ENCODE measurements at places on chromosomes 12 and 14.

DNA sequence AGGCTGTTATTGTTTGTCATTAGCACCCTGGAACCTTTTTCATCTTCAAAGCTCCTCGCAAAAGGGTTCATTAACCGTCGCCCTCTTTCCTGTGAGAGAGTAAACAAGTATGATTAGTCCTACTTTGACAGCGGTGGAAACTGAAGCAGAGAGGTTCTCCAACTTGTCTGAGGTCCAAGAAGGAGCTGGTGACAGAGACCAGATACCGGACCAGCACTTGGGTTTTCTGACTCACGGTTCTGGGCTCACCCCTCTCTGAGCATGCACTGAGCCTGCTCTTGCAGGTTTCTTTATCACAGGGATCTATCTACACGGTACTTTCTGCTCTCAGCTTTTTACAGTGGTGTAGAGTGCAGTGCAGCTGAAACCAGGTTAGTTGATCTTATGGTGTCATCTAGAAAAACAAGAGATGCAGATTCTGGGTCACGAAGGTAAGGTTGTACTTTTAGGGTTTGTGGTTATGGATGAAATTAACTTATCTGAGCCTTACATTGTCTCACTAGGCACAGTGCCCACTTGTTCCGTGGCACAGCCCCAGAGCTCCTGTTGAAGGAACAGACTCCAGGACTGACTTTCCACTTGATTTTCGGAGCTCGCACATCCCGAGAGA lies 62.1 kb downstream of the PPP2R5C start:
- DNase-seq, result no peak

DNA sequence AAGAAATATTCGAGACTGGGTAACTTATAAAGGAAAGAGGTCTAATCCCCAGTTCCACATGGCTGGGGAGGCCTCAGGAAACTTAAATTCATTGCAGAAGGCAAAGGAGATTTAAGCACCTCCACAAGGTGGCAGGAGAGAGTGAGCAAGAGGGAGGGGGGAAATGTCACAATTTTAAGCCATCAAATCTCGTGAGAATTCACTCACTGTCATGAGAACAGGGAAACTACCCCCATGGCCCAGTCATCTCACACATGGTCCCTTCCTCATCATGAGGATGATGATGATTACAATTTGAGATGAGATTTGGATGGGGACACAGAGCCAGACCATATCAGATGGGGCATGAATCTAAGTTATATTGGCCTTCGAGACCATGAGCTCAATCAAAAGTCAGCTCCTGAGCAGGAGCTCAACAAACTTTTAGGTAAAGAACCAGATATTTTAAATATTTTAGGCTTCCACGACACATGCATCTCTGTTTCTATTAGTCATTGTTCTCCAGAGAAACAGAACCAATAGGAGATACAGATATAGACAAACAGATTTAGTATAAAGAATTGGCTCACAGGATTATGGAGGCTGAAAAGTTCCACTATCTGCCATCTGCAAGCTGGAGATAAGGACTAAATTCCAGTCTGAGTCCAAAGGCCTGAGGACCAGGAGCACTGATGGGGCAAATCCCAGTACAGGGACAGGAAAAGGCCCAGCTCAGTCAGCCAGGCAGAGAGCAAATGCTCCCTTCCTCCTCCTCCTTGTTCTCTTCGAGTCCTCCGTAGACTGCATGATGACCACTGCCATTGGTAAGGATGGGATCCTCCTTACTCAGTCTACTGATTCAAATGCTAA lies 24.9 kb downstream of the DGLUCY start:
- DNase-seq, result no peak

GRCh38 chr14:82138431-82138830 lies 604.8 kb upstream of the SEL1L start:
- no peak for DNase-seq

GRCh38 chr14:56115334-56115870 lies 2.8 kb upstream of the PELI2 start:
- DNase-seq, result no peak

DNA sequence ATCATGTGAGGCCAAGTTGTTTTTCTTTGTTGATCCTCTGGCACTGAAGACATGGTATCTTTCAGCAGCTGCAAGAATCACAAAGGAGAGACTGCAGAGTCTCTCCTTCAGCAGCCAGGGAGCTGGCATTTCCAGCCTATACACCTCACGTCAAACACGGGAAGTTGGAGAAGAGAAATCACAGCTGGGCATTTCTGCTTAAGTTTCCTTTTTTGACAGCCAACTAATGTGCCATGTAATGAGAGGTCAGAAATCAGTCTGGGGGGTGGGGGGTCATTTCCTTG lies 28.3 kb downstream of the PHLDA1 start:
- DNase-seq, result no peak

- no peak for DNase-seq
Observed at GRCh38 chr12:70364695-70365397, 1.2 kb upstream of the KCNMB4 start.

DNA sequence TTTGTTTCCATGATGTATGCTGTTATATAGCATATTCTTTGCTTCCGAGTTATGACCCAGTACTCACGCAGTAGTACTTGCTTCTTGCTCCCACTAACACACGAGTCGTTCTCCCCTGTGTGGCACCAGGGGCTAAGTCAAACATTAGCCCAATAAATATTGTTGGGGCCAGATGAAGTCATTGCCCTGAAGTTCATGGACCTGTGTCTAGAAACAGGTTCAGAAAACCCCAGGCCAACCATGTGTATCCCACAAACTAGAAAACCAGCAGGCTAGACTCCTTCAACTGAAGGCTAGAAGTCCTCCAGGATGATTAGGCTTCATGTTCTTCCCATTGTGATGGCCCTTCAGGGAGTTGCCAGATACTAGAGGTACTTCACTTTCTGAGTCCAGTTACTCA lies 198.2 kb upstream of the RBM19 start:
- no peak for DNase-seq

- DNase-seq, result no peak
Observed at GRCh38 chr12:10960211-10960610, 21.1 kb upstream of the TAS2R14 start.

DNA sequence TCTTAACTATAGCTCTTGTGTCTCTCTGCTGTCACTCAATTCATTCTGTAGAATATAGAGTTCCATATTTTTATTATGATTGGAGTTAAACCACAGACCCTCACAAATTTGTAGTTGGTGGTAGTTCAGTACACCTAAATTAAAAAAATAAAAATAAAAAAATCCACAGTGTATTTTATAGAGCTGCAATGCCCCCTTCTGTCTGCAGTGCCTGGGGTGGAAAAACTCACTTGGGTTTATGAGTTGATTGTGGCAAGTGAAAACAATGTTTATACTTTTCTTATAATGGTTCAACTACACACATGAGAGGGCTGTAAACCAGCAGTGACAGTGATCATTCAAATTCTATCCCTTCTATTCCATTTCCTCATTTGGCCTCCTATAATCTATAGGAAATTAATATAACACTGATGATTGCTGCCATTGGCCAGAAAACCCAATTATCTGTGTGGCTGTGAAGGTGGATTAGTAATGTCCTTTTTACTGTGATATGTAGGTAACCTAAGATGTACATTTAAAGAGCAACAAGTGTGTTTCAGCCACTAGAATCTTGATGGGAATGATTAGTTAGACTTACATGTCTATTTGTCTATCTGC lies 166.9 kb upstream of the LRIG3 start:
- no peak for DNase-seq

DNA sequence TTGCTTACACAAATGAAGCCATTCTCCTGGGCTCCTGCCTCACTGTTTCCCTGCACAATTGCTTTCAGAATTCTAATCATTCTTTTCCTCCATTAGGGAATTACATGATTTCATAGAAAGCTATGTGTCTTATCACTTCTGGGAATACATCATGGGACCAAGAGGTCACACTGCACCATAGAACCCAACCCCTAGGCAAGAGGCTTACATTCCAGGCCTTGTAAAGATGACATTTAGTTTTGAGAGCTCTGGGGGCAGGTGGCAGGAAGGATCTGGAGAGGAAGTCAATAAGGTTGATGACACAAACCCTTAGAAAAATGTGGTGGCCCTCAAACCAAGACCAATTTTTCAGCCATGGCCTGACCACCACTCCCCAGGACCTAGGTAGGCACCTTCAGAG lies 57.1 kb downstream of the NUAK1 start:
- no peak for DNase-seq

- no peak for DNase-seq
Observed at GRCh38 chr14:83384253-83384652, 1850.6 kb upstream of the SEL1L start.

DNA sequence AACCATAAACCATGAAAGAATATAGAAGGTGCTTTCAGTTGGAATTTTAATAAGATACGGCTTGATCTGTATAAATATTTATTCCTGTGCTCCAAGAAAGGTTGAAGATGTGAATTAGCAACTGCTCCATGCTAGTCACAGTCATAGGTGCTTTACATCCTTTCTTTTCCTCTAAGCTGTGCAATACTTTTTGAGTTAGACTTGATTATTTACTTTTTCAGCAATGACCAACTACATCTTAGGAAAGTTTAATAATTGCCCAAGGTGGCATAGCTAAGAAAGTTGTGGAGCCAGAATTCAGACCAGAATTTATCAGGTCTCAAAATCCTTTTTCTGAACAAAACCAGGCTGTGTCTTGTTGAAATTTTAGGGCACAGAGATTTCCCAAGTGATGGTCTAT lies 13.7 kb downstream of the TRHDE start:
- DNase-seq, result no peak

DNA sequence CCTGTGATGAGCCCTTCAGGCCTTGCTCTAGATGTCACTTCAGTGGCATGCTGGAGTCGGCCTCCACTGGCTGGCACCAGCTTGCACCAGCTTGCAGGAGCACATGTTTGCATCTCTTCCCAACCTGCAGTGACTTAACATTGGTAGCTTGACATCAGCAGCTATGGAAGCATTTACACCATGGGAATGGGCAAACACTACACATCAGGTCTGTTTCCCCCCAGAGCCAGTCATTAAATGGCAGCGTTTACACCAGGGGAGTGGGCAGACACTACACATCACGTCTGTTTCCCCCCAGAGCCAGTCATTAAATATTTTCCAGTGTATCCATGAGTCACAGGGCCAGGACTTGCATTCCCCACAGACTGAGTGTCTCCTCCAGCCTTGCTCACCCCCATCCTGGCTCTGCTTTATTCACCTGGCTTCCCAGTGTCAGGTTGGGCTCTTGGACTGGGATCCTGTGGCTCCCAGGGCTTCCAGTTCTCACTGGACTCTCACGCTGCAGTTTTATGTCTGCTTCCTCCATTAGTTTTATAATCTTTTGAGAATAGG lies 51.6 kb upstream of the VRK1 start:
- no peak for DNase-seq

- DNase-seq, result no peak
Observed at GRCh38 chr12:96486751-96487613, 2.4 kb upstream of the CFAP54 start.

- no peak for DNase-seq
Observed at GRCh38 chr12:111893287-111893686, 51.3 kb downstream of the MAPKAPK5 start.

- no peak for DNase-seq
Observed at GRCh38 chr12:32305163-32305562, 94.2 kb upstream of the FGD4 start.

- DNase-seq, result no peak
Observed at GRCh38 chr12:24228371-24228770, 278.9 kb upstream of the SOX5 start.

DNA sequence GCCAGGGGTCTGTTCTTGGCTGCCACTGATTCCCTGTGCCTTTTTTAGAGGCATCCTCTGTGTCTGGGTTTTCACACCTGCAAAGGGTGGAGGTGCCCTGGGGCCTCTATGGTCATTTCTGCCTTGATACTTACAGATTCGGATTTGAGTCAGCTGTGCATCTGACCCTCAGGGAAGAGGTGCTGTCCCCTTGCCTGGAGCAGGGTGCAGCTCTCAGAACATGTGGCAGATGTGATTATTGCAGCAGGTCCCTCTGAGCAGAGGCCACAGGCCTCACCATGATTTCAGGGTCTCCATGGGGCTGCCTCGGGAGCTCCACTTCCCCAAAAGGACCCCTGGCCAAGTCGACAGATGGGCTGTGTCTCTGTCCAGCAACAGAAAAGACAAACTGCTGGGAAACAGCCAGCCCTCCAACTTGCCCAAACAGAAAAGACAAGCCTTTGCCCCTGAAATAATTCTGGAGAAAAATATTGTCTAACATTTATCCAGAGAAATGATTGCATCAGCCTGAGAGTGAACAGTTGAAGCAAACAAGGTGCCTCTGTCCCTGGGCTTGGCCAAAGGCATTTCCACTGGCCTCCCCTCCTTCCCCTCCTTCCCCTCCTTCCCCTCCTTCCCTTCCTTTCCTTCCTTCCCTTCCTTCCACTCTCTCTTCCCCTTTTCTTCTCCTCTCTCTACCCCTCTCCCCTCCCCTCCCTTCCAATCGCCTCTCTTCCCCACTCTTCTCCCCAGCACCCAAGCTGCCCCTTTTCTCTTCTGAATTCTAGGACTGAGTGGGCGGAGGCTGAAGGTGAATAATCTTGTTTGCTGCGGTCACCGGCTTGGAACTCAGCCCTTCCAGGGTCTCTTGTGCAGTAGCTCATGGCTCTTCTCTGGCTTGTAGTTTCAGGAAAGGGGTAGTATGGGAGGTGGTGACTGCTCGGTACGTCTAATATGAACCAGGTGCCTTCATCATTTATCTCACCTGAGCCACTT lies 676 bp downstream of the SERPINA3 start:
- no peak for DNase-seq

DNA sequence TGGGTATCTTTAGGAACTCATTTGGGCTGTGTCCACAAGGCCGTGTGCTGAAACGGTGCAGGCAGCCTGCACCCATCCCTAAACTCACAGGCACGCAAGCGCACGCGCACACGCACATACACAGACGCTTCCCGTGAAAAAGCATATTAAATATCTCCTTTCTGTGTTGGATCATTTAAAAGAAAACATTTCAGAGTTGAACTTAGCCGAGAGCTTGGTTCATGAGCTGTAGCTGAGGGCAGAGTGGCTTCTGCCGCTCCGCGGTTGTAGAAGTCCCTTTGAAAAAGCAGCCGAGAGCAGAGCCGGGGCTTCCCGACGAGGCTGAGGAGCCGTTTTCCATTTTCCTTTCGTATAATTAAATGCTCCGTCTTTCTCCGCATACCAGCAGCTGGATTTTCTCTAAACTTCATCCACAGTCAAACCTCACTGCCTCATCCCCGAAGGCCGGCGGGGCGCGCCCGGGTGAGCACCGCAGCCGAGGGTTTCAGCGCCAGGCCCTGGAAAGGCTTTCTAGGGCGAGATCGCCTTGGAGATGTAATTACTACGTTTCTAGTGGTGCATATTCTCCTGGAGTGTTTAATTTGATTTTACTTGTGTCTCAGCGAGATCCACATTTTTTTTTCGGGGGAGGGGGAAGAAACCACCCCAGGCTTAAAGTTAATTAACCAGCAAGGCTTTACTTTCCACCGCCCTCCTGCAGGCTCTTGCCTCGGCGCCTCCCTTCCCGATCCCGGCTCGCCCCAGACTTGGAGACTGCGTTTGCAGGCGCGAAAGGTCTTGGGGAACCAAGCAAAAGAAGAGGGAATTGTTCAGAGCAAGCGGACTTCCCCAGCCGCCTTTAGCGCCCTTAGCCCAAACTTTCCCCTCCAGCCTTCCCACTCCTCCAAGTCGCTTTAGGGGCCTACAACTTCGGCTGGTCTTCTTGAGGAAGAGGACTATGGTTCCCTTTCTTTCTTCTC lies 3.0 kb upstream of the HOXC13 start:
- no peak for DNase-seq

All from NCI-H1048 (cell line).